Mesothelial cell of epicardium (in vitro differentiated cells): ENCODE measurements at places on chromosomes 5 and 9. TPM values are rescaled to one million over a fixed set of nuclear protein-coding genes. Genes with fewer than 3 reads are reported as not detected.

The SPARC gene
- total RNA-seq: 2,843 to 2,896 TPM (median 2,890 TPM) in 3 replicates

The OLFM1 gene
- 0.86 to 2.0 TPM (median 1.4 TPM) in 3 replicates for total RNA-seq

The SPINK7 gene
- total RNA-seq: not detected in 3 replicates

The ZNF367 gene
- 4.4 to 4.9 TPM (median 4.5 TPM) in 3 replicates for total RNA-seq

The CDKN2B gene
- 40.3 to 47.6 TPM (median 45.2 TPM) in 3 replicates for total RNA-seq

The LSM11 gene
- total RNA-seq: 5.2 to 6.0 TPM (median 5.6 TPM) in 3 replicates

The IL13 gene
- 0.33 to 0.78 TPM (median 0.50 TPM) in 3 replicates for total RNA-seq

The CRB2 gene
- total RNA-seq: 35.1 to 43.0 TPM (median 41.0 TPM) in 3 replicates

The ANXA2R gene
- total RNA-seq: 1.4 to 1.9 TPM (median 1.7 TPM) in 3 replicates

The ABO gene
- total RNA-seq: 2.0 to 3.2 TPM (median 2.3 TPM) in 3 replicates

The CYSRT1 gene
- total RNA-seq: 1.5 to 1.9 TPM (median 1.7 TPM) in 3 replicates

The FST gene
- 12.3 to 14.3 TPM (median 12.7 TPM) in 3 replicates for total RNA-seq

The FOXD4L4 gene
- total RNA-seq: 0.31 to 0.38 TPM in 2 of 3 replicates, not detected in the other

The HMCN2 gene
- total RNA-seq: 5.8 to 6.5 TPM (median 6.0 TPM) in 3 replicates

The MEIKIN gene
- not detected in 3 replicates for total RNA-seq

The PCDHGA3 gene
- total RNA-seq: 0.07 to 0.16 TPM (median 0.13 TPM) in 3 replicates

The ODF2 gene
- 41.2 to 42.4 TPM (median 42.0 TPM) in 3 replicates for total RNA-seq

The SRD5A1 gene
- 12.0 to 12.8 TPM (median 12.7 TPM) in 3 replicates for total RNA-seq

DNA sequence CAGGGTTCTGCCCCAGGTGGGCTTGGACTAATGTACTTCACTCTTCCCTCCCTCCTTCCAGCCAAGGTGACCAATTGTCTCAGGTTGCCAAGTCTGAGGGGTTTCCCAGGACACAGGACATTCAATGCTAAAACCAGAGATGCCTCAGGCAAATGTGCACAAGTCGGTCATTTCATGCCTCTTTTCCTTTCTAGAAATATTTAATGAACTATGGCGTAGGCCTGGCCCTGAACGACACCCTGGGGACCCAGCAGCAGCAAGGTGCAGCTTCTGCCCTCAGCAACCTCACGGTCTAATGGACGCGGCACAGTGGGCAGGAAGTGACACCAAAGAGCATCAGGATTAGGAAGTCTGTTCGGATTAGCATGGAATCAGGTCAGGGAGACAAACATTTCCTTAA lies 148.1 kb downstream of the MTX3 start:
- H3K27me3 ChIP-seq: peaks cover 20% of the 10 kb centered on the region
- H3K4me1 ChIP-seq: peaks cover 31% of the 10 kb centered on the region
- H3K27ac ChIP-seq: no peak overlapping the region
- H3K36me3 ChIP-seq: no peaks in the 10 kb centered on the region

DNA sequence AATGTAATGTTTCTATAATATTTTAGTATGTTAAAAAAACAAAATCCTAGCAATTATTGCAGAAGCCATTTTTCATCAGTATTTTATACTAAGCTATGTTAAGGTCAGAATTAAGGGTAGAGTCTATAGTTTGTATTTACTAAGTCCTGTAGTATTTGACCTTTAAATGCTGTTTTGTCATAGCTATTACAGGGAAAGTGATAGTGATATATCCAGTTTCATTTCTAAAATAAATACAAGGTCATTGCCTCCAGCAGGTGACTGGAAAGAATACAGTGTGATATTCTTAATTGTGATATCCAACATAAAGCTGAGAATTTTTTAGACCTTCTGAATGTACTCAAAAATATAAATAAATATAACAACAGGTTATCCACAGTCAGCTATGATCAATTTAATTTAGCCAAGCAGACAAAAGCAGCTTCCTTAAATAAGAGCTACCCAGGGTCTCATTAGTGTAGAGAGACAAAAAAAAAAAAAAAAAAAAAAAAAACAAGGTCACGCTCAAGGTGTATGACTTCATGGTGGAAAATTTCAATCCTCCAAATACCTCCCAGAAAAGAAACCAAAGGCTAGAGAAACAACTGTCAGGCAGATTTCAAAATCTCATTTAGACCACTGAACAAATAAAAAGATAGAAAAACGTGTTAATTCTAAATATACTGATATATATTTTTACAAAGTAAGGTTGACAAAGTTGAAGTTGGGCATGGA lies 278.7 kb downstream of the HCN1 start:
- no peaks in the 10 kb centered on the region for H3K4me1 ChIP-seq
- DNase-seq: no peak
- H3K4me3 ChIP-seq: no peak overlapping the region
- H3K27ac ChIP-seq: no peak overlapping the region
- H3K36me3 ChIP-seq: no peaks in the 10 kb centered on the region

GRCh38 chr9:135463140-135463539 lies 16.4 kb upstream of the PPP1R26 start:
- H3K27ac ChIP-seq: no peak overlapping the region
- no peak overlapping the region for H3K4me3 ChIP-seq
- H3K36me3 ChIP-seq: no peaks in the 10 kb centered on the region

- peaks cover 18% of the 10 kb centered on the region for H3K36me3 ChIP-seq
- no peaks in the 10 kb centered on the region for H3K27me3 ChIP-seq
- H3K27ac ChIP-seq: peak overlapping the region; percentile 94
- peak; percentile 39 for DNase-seq
- peaks cover 33% of the 10 kb centered on the region for H3K4me1 ChIP-seq
Measured at GRCh38 chr5:59999056-59999455, 105.5 kb upstream of the PDE4D start.

- no peak overlapping the region for H3K4me3 ChIP-seq
- peaks cover 6% of the 10 kb centered on the region for H3K27me3 ChIP-seq
- H3K36me3 ChIP-seq: no peaks in the 10 kb centered on the region
Measured at GRCh38 chr5:171537070-171537849, 117.8 kb downstream of the FGF18 start.

- H3K4me3 ChIP-seq: no peak overlapping the region
- no peak overlapping the region for H3K27ac ChIP-seq
- H3K4me1 ChIP-seq: no peaks in the 10 kb centered on the region
- DNase-seq: no peak
- peaks cover 37% of the 10 kb centered on the region for H3K27me3 ChIP-seq
Measured at GRCh38 chr5:15440434-15440833, 59.5 kb upstream of the FBXL7 start.

- peaks cover 2% of the 10 kb centered on the region for H3K4me1 ChIP-seq
- H3K27me3 ChIP-seq: no peaks in the 10 kb centered on the region
- no peak overlapping the region for H3K4me3 ChIP-seq
- H3K27ac ChIP-seq: no peak overlapping the region
- peaks cover 39% of the 10 kb centered on the region for H3K36me3 ChIP-seq
- DNase-seq: peak; percentile 65
Measured at GRCh38 chr9:100028201-100028784, 70.5 kb downstream of the ERP44 start.

DNA sequence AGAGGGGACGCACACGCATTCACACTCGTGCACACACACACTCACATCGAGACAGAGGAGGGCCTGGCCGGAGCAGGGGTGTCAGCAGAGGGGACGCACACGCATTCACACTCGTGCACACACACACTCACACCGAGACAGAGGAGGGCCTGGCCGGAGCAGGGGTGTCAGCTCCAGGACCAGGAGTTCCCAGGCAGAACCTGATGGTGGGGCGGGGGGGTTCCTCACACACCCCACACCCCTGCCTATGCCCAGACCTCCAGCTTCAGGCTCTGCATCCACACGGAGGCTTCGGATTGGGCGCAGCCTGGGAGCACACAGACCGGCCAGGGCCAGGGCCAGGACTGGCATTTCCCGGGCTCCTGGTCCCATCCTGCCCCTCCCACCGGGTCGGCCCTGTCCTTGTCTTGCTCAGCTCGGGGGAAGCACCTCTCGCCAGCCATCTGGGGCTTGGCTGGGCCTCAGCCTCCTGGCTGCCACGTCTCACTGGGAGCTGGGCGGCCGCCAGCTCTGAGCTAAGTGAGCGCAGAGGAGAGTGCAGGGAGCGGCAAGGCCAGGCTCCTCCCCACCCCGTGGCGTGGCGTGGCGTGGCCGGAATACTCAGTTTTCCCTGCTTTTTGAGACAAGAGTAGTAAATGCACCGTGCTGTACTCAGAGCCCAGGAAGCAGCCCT lies 31.3 kb downstream of the ADAMTS2 start:
- DNase-seq: peak; percentile 52
- peak overlapping the region; percentile 88 for H3K27ac ChIP-seq
- H3K4me1 ChIP-seq: peaks cover 10% of the 10 kb centered on the region

- peaks cover 19% of the 10 kb centered on the region for H3K4me1 ChIP-seq
- H3K36me3 ChIP-seq: no peaks in the 10 kb centered on the region
- peak; percentile 46 for DNase-seq
- no peaks in the 10 kb centered on the region for H3K27me3 ChIP-seq
- no peak overlapping the region for H3K4me3 ChIP-seq
Measured at GRCh38 chr9:115672477-115673316, 480.9 kb upstream of the PAPPA start.

DNA sequence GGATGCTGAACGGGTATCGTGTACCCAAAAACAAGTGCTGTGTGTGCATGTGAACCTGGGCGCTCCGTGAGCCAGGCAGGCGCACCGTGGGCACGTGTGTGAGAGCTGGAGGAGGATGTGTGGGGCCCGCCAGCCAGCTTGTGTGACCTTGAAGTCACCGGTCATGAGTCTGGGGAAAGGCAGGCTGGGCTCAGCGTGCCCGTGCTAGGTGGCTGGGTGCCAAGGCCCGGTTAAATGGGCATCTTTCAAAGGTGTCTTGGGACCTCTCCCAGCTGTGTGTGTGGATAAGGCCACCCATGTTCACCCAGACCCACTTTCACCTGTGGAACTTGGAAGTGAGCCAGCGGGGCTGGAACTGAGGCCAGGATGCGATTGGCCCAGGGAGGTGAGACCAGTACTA lies 3.4 kb downstream of the KCNT1 start:
- DNase-seq: no peak
- H3K27ac ChIP-seq: no peak overlapping the region
- peaks cover 1% of the 10 kb centered on the region for H3K4me1 ChIP-seq
- H3K36me3 ChIP-seq: no peaks in the 10 kb centered on the region
- peaks cover 57% of the 10 kb centered on the region for H3K27me3 ChIP-seq
- H3K4me3 ChIP-seq: no peak overlapping the region

- DNase-seq: no peak
- peaks cover 5% of the 10 kb centered on the region for H3K4me1 ChIP-seq
- no peaks in the 10 kb centered on the region for H3K27me3 ChIP-seq
- H3K4me3 ChIP-seq: no peak within 1 kb of the TSS
Measured at GRCh38 chr5:139462586-139463276, at the start of gene ECSCR. ECSCR (minus strand) TSS chr5:139462743; CDS start chr5:139462670, 73 bp downstream.

DNA sequence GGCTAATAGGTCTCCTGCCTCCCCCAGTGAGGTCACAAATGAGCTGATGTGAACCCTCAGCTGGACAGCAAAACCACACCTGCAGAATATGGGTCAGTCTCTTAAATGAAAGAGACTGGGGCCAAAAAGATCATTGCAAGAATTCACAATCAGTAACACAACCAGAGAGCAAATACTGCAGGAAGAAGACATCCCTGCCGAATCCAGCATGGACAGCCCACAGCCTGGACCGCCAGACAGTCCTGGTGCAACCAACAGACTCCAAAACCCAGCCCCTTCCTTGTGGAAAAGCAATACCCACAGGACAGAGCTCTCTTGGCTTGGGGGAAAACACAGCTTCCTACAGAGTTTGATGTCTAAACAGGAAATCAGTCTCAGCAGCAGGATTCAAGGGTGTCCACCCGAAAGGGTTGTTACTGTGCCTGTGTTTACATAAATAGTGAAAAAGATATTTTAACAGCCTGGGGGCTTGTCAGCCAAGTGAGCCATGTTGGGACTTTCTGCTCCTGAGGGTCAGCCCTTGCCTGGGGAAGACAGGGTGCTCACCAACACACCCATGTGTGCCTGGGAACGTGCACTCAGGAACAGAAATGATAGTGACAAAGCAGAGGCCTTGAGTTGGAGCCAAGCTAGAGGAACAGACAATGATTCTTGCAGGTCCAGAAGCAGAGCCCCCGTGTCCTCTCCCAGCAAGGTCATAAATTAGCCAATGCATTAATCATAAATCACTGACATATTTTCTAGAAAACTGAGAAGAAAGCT lies 106.2 kb downstream of the SEMA5A start:
- peaks cover under 1% of the 10 kb centered on the region for H3K36me3 ChIP-seq
- H3K4me3 ChIP-seq: no peak overlapping the region
- no peak for DNase-seq

- H3K36me3 ChIP-seq: peaks cover 4% of the 10 kb centered on the region
- no peak for DNase-seq
- H3K4me3 ChIP-seq: no peak overlapping the region
- no peaks in the 10 kb centered on the region for H3K27me3 ChIP-seq
- H3K27ac ChIP-seq: no peak overlapping the region
Measured at GRCh38 chr9:4397917-4398316, 92.4 kb upstream of the SLC1A1 start.

- peak overlapping the region; percentile 71 for H3K27ac ChIP-seq
- no peak overlapping the region for H3K4me3 ChIP-seq
- H3K27me3 ChIP-seq: no peaks in the 10 kb centered on the region
- H3K4me1 ChIP-seq: peaks cover 55% of the 10 kb centered on the region
- DNase-seq: no peak
Measured at GRCh38 chr5:174423558-174423957, 300.8 kb upstream of the MSX2 start.

DNA sequence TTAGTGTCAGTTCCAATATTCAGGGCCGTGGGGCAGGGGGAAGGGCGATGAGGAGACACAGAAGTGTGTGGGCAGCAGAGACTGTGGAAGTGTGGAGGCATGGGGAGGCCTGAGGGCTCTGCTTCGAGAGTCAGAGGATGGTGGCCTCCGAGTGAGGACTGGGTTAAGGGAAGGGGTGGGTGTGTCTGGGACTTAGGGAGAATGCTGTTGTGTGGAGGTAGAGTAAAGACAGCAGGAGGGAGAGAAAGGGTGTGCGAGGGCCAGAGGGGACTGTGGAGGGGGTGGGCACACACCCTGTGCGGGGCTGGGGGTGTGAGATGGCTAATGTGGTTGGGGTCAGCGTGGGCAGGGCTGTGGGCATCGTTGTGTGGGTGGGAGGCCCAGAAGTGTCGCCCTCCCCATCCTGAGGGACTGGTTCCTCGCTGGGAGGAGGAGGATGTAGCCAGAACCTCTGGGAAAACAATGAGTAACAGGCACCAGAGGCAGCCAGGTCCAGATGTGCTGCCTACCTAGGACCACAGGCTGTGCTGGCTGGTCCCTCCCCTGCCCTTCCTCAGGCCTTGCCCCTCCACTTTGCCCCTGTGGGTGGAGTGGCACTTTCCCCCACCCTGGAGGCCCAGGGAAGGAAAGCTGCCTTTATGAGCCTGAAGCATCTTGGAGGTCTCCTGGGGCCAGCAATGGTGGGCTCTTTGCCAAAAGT lies 4.2 kb downstream of the USP20 start:
- no peaks in the 10 kb centered on the region for H3K27me3 ChIP-seq
- no peak overlapping the region for H3K4me3 ChIP-seq
- peaks cover 7% of the 10 kb centered on the region for H3K36me3 ChIP-seq

DNA sequence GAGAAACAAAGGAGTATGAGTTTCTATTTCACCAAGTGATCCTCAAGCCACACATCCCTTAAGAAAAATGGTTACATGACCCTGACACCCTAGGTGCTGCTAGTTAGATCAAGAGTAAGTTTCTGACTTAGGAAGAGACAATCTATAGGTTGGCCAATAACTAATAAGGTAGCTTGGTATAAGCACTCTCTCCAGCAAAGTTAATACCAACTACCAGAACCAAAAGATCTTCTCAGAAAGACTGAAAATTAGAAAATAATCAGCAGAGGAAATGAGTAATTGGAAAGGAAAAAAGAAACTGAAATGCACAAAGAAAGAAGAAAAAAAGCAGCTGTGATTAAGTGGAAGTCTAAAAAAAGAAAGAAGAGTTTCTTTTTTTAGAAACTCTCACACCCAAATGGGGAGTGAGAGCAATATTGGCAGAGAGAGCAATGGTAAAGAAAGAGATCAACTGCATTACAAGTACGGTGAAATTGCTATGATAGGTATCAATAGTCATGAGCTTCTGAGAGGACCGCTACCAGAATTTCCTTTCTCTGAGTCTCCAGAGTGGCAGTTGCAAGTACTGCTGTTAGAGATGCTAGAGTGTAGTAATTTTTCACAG lies 195.5 kb downstream of the TMEM167A start:
- peaks cover 32% of the 10 kb centered on the region for H3K36me3 ChIP-seq
- H3K27me3 ChIP-seq: no peaks in the 10 kb centered on the region
- no peak overlapping the region for H3K4me3 ChIP-seq
- peaks cover 16% of the 10 kb centered on the region for H3K4me1 ChIP-seq
- no peak for DNase-seq
